ENCODE measurements at places on chromosomes 3 and 15. TPM values are rescaled to one million over a fixed set of nuclear protein-coding genes. Genes with fewer than 3 reads are reported as not detected.

The CCR1 gene
- 3.1 TPM for total RNA-seq

The ACKR4 gene
- total RNA-seq = 3.0 TPM

The NOX5 gene
- 0.09 TPM for total RNA-seq

The ZNF501 gene
- 8.6 TPM for total RNA-seq

The PLAAT1 gene
- total RNA-seq = 24.3 TPM

The TPM1 gene
- 4,342 TPM for total RNA-seq

The KBTBD13 gene
- 1.6 TPM for total RNA-seq

The RPP14 gene
- total RNA-seq = 18.6 TPM

The SPESP1 gene
- 2.7 TPM for total RNA-seq

The GPR27 gene
- 1.5 TPM for total RNA-seq

The FHIT gene
- total RNA-seq = 5.1 TPM

DNA sequence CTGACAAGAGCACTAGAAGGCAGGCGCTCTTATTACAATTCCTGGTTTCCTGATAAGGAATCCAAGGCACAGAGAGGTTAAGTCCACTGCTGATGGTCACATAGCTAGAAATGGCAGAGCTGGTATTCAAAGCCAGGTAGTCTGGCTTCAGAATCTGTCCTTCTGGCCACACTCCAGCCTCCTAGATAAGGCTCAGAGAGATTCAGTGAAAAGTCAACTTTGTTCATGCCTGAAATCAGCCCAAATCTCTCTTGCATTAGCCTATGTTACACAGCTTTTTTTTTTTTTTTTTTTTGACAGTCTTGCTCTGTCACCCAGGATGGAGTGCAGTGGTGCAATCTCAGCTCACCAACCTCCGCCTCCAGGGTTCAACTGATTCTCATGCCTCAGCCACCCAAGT is 21.1 kb upstream of the CMTM8 start:
- no peak for DNase-seq

DNA sequence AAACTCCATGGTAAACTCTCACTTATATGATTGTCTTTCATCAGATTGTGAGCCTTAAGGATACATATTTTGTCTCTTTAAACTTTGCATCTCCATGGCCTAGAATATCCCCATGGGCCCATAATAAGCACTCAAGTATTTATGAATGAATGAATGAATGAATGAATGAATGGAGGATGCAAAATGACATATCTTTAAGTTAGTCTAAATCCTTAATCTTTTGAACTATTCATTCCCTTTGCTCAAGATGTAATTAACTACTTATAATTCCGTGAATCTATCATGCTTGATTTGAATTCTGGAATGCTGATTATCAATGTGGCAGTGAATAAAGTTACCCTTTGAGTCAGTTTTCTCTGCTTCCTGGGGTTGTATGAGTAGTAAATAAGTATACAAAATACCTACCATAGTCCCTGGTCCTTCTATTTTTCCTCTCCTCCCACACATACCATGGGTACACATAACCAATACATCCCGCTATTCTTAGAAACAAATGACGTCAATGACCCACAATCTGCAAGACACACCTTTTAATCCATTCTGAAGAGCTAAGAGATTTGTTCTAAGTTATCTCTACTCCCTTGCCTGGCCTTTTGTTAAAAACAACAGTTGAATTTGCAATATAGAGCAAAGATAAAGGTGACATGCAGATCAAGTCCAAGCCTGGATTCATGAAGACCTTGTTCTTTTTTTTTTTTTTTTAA is 94.5 kb downstream of the FBN1 start:
- no peak for DNase-seq

DNA sequence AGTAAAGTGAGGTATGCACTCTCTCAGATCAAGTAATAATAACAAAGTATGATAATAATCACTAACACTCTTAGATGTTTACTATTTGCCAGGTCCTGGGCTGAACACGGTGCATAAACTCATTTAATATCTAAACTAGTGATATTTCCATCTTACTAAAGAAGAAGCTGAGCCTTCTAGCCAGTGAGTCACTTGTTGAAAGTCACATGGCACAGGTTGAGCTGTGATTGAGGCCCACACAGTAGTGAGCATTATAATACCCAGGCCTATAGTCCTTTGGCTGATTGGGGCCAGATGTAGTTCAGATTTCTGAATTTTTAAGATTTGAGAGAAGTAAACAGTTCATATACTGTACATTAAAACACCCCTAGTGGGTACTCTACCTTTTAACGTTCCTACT is 93.2 kb upstream of the CCDC80 start:
- DNase-seq = no peak

DNA sequence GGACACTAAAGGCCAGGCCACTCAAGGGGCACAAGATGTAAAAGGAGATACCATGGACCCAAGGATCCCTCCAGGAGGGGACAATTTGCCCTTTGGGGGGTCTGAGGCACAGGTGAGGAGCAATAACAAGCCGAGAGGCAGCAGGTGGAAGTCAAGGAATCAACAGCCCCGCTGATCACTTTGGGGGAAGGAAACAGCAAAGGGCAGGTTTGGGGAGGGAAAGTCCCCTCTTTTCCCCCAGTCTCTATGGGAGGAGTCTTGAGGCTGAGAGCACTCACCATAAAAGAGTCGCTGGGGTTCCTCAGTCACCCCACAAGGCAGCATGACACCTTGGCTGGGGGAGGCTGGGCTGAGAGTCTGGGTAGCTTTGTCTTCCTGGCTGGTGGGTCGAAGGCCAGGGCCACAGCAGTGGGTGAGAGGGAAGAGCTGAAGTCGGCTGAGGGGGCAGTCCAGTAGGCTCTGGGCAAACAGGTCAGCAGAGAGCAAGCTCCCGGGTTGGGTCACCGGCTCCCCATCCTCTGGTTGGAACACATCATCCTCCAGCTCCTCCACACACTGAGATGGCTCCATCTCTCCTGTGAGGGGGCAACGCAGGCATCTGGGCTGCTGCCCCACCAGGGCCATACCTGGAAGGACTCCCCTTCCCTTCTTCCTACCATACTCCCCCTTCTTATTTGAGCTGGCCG is 3.0 kb downstream of the BMF start:
- peak; percentile 15 for DNase-seq

DNA sequence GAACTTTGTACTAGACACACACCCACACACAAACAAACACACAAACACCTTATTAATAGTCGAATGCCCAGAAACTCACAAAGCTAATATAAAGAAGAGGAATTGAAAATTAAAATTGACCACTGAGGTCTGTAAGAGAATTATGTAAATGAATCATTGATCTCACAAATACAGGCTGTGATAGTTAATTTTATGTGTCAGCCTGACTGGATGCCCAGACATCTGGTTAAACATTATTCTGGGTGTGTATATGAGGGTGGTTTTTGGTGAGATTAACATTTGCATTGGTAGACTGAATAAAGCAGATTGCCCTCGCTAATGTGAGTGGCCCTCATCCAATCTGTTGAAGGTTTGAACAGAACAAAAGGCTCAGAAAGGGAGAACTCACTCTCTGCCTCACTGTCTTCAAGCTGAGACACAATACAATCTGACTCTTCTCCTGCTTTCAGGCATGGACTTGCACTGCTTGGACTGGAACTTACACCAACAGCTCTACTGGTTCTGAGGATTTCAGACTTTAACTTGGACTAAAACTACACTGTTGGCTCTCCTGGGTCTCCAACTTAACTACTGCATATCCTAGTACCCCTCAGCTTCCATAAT is 199.4 kb upstream of the TTC14 start:
- no peak for DNase-seq

- no peak for DNase-seq
Observed at GRCh38 chr3:169337500-169338078, 325.9 kb downstream of the MECOM start.

DNA sequence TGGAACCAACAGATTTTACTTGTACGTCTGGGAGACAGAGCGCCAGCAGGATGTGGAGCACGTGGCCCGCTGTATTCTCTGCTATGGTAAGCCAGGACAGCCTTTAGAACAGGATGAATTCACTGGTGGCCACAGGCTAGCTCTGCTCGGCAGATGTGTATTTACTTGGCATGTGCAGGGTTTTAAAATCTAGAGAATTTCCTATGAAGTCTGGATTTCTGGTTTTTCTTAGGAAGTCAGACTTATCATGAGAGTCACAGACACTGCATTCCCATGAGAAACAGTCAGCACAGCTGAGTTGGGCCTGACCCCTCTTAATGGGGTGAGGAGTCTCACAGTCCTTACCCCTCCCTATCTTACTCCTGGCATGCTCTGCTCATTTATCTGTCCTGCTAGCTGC is 84.6 kb upstream of the COL6A5 start:
- DNase-seq = peak; percentile 95

DNA sequence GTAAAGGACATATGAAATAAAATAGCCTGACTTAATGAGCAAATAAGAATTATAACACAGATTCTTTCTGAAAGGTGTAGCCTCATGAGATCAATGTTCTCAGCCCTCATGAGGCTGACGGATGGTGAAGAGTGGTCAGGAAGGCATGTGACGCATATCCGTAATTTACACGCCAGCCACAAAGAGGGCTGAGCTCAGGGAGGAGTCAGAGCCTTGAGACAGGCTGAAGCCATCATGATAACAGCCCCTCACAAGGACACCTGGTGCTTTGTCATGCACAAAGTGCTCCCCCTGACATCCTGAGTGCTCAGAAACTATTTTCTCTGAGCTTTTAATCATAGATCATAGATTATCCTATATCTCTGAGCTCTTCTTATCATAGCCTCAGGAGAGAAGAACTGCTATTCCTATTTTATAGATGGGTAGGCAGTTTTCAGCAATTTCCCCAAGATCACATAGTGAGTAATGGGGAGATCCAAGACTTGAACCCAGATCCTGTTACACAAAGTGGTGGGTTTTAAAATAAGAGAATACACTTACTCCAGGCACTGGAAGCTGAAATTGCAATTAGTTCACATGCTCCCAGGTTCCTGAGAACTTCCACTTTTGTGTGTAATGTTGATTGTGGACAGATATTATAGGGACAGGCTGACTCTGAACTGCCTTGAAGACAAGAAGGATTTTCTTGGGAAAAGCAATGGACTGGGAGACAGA is 267.1 kb downstream of the RPLP1 start:
- DNase-seq = no peak

DNA sequence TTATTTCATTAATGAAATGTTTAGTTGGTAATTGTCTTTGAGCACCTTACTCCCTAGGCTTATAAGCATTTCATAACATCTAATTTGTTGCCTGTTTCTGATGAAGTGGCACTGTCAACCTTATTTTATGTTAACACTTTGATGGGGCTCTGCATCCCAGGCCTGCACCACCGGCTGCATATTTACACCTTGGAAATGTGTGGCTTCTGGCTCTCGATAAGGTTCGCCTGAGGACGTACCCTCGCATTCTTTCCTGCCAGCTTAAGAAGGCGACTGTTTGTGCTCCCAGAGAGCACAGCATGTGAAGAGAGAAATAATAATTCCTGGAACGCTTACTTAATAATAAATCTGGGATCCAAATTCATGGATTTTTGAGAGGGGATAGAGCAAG is 763.3 kb upstream of the CFAP20DC start:
- DNase-seq = no peak

DNA sequence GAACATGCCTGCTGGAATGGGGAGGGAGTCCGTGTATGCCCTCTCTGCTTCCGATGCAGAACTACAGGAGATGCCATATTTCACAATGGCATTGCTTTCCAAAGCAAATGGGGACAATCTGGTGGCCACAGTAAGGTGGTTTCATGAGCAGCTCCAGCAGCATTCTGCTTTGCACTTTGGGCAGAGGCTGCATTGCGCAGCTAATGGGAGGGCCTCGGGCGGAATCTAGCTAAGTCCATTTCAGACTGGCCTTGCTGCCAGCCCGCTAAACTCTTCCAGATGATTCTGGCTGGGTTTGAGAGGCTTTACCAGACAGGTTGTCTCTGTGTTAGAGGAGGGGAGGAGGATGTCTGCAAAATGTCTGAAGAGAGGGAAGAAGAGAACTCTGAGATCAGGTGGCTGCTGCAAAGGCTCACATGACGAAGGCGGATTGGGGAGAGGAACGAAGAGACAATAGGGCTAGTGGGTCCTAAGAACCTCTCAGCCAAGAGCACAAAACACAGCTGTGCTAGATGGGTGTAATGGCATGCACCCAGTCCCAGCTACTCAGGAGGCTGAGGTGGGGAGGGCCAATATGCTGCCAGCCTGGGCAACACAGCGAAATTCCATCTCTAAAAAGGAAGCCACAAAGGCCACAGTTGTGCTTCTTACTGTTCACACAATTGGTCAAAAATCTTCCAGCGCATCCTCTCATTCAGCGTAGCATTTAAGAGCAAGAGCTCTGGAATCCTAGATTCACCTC is 63.7 kb downstream of the BDH1 start:
- DNase-seq = peak; percentile 44

DNA sequence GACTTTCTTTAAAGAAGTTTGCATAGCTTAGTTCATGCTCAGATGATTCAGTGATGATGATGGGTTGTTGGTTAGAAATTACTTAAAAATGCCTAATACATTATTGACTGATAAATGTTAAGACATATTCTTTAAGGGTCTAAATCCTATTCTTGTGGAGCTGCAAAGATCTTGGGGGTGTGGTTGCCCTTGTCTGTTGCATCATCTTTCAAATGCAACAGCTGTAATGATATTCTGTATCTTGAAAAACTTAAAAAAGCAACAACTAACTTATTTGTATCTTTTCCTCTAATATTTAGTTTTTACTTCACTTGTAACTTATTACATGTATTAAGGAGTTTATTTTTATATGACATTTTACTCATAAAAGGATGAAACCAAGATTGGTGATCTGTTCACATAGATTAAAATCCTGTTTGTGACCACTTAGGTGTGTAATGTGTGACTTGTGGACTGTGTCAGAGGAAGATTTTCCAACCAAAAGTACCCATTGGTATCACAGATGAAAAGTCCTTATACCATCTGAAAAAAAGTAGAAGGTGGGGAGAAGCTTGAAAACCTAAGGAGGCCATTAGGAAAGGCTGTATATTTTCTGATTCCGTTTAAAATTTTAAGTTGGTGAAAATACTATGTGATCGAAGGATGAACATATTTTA is 142.8 kb downstream of the IGF1R start:
- DNase-seq = no peak

DNA sequence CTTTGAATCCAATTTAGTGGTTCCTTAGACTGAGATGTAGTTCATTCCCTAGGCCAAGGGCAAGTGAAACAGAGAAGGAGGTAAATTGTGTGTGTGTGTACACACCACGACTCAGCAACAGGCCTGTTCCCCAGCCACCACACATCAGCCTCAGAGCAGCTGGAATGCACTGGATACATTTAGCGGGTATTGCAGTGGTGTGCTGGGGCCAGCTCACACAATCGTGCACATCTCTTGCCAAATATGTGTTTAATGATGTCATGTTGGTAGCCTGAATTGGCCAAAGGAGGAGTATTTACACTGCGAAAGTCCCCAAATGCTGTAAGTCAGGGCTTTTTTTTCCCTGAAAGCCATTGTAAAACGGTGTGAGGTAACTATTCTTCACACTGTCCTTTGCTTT is 82.3 kb downstream of the RBPMS2 start:
- DNase-seq = peak; percentile 89

- DNase-seq = no peak
Observed at GRCh38 chr3:174639406-174639805, 219.7 kb upstream of the NAALADL2 start.

- no peak for DNase-seq
Observed at GRCh38 chr3:51141573-51141972, 243.5 kb upstream of the MANF start.

DNA sequence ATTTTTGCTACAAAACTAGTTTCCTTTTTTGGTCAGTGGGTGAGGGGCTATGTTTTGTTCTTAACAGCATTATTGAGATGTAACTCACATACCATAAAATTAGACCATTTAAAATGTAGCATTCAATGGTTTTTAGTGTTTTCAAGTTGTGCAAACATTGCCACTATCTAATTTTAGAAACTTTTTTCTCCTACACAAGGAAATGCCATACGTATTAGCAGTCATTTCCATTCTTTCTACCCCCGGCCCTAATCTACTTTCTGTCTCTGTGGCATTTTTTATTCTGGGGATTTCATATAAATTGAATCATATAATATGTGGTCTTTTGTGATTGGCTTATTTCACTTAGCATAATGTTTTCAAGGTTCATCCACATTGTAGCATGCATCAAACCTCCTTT is 55.0 kb upstream of the TIPARP start:
- DNase-seq = no peak

Data from muscle of leg (tissue), 16 donors.